Naive thymus-derived CD4-positive, alpha-beta T cell (primary cell): ENCODE measurements at places on chromosomes 5 and 9.

DNA sequence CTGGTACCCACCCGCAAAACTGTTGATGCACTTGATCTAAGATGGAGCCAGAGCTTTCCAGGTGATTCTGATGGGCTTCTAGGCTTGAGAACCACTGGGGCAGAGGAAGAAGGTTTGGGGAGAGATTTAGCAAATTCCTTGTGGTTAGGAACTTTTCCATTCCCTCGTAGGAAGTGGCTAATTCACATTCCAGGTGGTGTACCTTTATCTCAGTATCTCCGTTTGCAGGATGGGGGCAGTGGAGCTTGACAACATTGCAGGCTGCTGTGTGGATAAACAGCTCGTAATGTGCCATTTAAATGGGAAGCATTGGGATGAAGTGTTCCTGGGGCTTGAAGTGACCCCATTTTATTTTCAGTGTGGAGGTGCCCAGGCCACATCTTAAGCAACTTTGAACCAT is 172.9 kb upstream of the IL12B start:
- DNase-seq: no peak

GRCh38 chr5:170154744-170155143 is 49.0 kb downstream of the FOXI1 start:
- no peak for DNase-seq

DNA sequence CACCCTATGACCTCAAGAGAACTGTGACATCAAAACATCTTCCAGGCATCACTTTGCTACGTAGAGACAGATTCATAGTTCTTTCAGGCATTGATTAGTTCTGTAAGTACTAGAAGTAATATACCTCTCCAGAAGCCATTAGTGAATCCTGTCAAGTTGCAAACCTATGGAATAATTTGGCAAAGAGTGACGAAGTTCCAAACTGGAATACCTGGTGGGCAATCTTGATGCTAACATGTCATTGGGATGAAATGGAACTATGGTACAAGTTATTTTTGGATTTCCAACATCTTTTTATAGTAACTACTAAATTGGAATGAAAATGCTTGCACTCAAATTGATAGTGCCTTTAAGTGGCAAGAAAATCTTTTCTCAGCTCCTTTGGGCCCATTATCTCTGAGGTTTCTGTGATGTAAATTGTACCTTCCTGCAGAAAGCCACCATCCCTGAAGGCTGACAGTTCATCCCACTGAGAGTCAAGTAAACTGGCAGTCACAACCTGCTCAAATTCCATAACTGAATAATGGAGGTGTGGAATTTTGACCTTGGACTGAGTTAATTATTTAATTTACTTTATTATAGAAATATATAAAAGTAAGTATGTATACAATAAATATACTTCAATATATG is 435.5 kb downstream of the DTWD2 start:
- no peak for DNase-seq

- DNase-seq: peak; percentile 23
These were observed 628 bp downstream of the HOMER1 start for GRCh38 chr5:79513308-79513703.

DNA sequence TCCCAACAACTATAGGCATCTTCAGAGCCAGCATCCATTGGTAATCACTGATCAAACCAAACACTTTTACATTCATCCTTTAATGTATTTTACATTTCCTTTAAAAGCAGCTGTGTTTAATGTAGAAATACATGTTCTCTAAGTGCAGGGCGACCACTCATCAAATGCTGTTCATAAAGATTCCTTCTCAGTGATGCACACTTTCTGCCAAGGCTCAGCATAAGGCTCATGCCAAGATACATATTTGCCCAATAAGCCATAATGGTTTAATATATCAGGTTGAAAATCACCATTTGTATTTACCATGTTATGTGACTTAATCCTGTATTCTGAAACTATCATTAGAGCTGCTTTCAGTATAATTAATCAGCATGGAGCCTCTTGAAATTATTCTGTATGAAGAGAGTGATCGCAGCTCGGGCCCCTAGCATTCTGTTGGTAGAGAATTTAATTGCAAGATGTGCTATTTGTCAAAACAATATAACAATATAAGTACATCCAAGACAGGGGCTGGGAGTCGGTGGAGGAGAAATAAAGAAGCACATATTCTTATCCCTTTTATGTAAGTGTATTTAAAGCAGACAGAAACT is 267.5 kb downstream of the EBF1 start:
- no peak for DNase-seq

GRCh38 chr5:149656576-149657182 is 73.4 kb upstream of the PPARGC1B start:
- DNase-seq: no peak

DNA sequence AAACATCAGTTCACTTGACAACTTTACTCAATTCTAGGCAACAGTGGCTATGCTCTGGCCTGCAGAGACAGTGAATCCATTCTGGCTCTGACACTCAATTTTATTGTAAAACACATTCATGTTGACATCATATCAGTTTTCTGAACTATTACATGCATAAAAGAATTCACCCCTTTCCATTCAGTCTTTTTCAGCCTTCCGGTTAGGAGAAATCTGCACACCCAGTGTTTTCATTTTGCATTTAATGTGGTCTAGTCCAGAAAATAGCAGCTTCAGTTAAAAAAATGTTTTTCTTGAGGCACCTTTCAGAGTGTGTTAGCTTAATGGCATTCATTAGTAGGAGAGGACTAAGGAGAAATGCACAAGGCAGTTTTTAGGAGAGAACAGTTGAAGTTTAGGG is 95.1 kb downstream of the PBX3 start:
- no peak for DNase-seq

- DNase-seq: no peak
These were observed 41.0 kb upstream of the PCSK1 start for GRCh38 chr5:96474073-96474472.

DNA sequence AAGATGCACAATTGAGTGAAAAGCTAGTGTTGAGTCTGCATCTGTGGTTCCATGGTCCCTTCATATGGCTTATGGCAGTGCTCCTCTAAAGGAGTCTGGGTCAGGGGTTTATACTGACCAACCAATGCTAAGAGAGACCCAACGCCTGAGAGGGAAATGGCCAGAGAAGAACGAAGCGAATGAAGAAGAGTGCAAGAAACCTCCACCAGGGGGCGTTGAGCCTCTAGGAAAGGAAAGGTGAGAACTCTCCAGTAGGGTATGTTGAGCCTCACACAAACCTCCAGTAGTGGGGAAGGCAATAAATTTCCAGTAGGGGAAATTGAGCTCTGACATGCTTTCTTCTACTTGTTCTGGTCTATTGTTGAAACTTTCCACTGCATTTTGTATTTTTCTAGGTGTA is 470.6 kb downstream of the PRDM9 start:
- no peak for DNase-seq

- DNase-seq: no peak
These were observed 750.4 kb downstream of the BRINP1 start for GRCh38 chr9:118618849-118619248.

GRCh38 chr9:111559000-111559610 is 34.1 kb downstream of the ZNF483 start:
- no peak for DNase-seq

DNA sequence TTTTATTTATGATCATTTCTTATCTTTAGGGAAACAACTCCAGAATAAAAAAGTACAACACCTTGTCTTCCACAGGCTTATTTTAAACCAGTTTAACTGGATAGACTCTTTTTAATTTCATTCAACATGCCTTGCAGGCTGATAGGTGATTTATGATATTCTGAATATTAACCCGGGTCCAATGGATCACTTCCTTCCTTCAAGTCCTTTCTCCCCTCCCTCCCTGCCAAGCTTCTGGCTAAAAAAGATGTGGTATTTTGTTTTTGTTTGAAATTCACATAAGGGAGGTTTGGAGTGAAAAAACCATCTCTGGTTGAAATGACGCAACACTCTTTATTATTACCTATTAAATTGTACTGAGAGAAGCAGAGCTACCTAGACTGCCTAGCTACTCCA is 265.3 kb downstream of the MLLT3 start:
- no peak for DNase-seq

- no peak for DNase-seq
These were observed 492 bp upstream of the FAM169A start for GRCh38 chr5:74866596-74867162.

DNA sequence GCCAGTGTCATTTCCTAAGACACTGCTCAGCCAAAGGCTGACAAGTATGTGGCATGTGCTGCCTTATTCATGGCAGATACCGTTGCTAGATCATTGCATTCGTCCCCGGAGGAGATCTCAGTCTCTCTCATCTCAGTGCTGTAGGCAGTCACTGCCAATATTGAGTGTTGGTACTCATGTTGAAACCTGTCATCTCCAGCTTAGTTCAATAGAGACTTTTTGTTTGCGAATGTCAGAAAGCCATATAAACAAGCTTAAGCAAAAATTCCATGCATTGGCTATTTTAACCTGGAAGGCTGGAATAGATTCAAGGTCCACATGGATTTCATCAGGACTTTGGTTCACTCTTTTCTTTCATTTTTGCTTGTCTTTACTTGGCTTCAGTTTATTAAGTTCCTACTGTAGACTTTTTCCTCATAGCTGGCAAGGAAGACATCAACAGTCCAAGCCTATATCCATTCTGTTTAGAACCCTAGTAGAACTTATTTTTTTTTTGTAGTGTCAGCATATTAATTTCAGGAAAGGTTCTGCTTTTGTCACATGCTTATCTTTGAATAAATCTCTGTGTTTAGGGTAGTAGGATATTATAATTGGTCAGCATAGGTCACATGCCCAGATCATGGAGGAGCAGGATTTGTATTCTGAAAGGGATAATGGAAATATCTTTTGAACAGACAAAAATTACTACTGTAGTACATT is 66.8 kb downstream of the FCHO2 start:
- DNase-seq: no peak

GRCh38 chr5:164181604-164182003 is 676.2 kb downstream of the MAT2B start:
- no peak for DNase-seq
